ENCODE measurements at places on chromosomes 16 and 17. TPM values are rescaled to one million over a fixed set of nuclear protein-coding genes. Genes with fewer than 3 reads are reported as not detected.

The NPIPB4 gene
- 48.9 TPM for total RNA-seq

The KRTAP4-1 gene
- total RNA-seq, result not detected

The HOXB13 gene
- not detected for total RNA-seq

The PRKCB gene
- total RNA-seq, result not detected

The OSGIN1 gene
- 1.1 TPM for total RNA-seq

The ZNF213 gene
- 5.6 TPM for total RNA-seq

The EPN3 gene
- under 0.01 TPM for total RNA-seq

All from endothelial cell of coronary artery (primary cell).